ENCODE measurements at places on chromosomes 5 and 9.

GRCh38 chr5:76617675-76618074 lies 5.5 kb downstream of the F2RL2 start:
- no peak for DNase-seq

- DNase-seq = no peak
Observed at GRCh38 chr9:136117291-136117915, 1.3 kb downstream of the TMEM250 start.

GRCh38 chr9:73269430-73270101 lies 117.9 kb downstream of the ANXA1 start:
- DNase-seq = peak; percentile 10

DNA sequence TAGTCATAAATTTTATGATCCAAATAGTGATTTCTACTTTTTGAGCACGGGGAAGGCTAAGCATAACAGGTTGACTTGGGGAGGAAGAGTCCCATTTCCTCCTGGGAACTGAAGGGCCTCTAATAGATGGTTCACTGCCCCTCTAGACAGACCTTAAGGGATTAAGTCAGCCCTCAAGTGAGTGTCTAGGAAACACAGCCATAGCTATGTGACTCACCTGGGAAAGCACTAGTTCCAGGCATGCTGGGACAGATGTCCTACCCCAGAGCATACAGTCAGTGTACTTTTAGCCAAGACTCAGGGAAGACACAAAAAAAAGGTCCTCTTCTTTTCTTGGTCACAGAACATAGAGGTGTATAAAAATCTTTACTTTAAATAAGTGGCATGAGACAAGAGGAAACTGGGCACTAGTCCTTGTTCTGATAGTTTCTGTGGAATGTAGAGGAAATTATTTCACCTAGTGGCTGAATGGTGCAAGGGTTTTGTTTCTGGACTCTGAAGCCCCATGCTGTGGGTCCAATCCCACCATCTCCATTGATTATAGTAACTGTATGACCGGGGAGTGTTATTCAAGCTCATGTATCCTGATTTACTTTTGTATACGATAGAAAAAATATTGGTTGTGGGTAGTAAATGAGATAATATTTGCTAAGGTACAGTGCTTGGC lies 86.0 kb downstream of the NREP start:
- no peak for DNase-seq

GRCh38 chr9:109403116-109403515 lies 82.3 kb upstream of the EPB41L4B start:
- no peak for DNase-seq

- peak; percentile 5 for DNase-seq
Observed at GRCh38 chr5:150272531-150272930, 17.0 kb downstream of the CAMK2A start.

DNA sequence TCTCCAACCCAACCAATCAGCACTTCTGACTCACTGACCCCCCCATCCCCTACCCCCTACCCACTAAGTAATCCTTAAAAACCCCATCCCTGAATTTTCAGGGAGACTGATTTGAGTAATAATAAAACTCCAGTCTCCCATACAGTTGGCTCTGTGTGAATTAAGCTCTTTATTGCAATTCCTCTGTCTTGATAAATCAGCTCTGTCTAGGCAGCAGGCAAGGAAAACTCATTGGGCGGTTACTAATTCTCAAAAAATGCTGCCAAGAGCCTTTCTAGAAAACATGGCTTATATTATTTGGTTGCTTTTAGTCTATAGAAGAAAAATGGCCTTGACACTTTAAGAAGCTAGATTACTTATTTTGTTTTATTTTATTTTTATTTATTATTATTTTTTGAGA lies 131.7 kb downstream of the SUSD1 start:
- no peak for DNase-seq

DNA sequence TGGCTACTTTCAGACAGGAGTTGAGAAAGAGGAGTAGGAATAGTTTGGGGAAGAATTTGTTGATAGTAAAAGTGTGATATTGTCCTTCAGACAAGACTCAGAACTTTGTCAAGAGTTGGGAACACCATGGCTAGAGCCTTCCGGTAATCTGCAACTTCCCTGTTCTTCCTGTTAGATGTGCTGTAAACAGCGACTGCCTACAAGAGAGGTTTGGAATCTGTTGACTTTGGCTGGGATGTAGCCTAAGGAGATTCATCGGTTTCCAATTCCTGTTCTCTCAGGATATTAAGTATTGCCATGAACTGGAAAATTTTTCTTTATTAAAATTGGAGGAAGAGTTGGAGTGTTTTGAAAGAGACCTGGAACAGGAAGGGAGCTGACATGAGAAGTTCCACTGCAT lies 43.9 kb downstream of the ARHGAP26 start:
- no peak for DNase-seq

DNA sequence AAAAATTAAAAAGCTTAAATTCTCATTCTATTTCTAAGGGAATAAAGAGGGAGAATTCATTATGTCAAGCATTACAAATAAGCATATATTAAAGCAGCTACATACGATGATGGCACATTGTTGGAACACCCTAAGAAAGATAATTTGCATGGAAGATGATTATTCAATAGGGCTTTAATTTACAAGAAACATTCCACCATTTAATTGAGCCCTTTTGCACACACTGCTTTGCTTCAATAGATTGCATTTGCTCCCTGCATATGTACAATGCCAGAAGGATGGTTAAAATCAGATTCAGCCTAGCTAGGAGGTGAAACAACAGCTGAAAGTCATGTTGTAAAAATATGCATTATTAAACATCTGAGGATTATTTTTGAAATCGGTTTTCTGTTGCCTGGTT lies 21.8 kb downstream of the KIAA1958 start:
- DNase-seq = no peak

- no peak for DNase-seq
Observed at GRCh38 chr5:62593331-62593730, 14.7 kb downstream of the LRRC70 start.

DNA sequence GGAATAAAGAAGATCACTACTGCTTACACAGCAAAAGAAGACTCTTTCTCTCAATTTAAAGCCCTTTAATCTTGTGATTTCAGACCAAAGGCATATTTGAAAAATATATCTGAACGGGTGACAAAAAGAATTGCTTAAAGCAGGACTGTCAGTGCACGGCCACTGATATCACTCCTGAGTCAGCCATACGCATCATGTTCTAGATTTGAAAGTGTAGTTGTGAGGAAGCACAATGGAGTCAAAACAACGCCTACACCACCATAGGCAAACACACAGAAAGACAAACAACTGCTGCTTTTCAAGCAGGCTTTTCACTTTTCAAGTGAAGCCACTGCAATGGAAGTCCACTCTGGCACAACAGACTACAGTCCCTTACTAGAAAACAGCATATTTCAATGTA lies 141.7 kb downstream of the AUH start:
- no peak for DNase-seq

- DNase-seq = no peak
Observed at GRCh38 chr9:98495530-98495929, 213.2 kb downstream of the GABBR2 start.

DNA sequence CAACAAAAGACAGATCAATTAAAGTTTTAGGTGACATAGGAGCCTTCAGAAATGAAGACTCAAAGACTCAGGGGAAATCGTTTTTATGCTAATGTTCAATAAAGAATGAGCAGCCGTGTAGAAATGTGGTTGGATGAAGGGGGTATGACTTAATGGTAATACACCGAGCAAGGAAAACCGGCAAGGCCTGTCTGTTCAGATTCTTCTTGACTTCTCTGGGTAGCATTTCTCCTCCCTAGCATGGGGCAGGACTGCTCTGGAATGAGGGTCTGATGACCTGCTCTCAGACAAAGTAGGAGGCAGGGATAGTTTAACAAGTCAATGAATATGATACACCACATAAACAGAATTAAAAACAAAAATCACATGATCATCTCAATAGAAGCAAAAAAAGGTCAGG lies 487.4 kb downstream of the ZNF608 start:
- no peak for DNase-seq

GRCh38 chr5:147985608-147986007 lies 78.2 kb upstream of the SPINK5 start:
- no peak for DNase-seq

GRCh38 chr9:4678679-4679267 lies 596 bp upstream of the CDC37L1 start:
- DNase-seq = peak; percentile 47

GRCh38 chr5:166401391-166401790 lies 1890.1 kb upstream of the WWC1 start:
- DNase-seq = no peak

- no peak for DNase-seq
Observed at GRCh38 chr5:179964015-179964414, 56.3 kb upstream of the TBC1D9B start.

- DNase-seq = no peak
Observed at GRCh38 chr9:135701067-135701958, 672 bp upstream of the KCNT1 start.

GRCh38 chr5:39405083-39405843 lies 19.5 kb downstream of the DAB2 start:
- no peak for DNase-seq

GRCh38 chr5:170307575-170308465 lies 10.2 kb upstream of the LCP2 start:
- peak; percentile 35 for DNase-seq

DNA sequence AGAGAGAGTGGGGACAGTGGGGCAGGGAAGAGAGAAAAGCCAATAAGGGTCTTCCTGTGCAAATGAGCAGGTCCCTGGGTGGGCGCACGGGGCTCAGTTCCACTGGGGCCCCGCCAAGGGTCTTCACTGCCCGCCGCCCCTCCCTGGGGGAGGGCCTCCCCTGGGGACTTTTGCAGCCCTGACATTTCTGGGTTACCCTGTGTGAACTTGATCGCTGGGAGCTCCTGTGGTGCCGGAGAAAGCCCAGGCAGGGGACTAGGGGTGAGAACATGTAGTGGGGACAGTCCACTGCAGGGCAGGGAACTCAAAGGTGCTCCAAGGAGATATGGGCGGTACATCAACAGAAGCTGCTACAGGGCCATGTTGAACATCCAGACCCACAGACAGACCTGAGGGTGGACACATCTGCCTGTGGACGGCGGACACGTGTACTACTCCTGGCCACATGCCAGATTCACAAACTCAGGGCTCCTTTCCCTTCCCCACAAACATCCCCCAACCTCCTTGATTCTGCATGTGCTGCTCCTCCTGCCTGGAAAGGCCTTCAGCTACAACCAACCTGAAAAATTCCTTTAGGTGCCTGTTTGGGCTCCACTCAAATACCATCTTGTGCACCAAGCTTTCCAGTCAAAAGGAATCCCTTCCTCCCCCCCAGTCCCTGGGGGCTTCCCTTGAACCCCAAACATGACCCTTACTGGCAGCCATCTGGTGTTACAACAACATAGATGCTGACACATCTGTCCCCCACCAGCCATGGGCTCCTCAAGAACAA lies 43.0 kb upstream of the NEK6 start:
- no peak for DNase-seq

DNA sequence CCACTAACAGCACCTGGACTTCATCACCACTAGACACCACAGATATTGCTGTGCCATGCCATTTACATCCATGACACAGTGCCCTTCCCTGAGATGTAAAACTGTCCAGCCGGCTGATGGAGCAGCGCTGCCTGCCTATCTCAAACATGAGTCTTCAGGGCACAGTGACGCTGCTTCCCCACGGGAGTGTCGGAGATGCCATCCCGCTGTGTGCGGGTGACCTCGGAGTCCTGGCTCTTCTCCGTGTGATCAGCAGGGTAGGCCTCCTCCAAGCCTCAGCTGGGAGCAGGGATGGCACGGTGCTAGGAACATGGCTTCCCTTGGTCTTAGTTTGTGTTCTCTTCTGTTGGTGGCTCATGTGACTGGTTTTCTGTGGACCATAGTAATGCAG lies 130.3 kb upstream of the FAM120A start:
- no peak for DNase-seq

DNA sequence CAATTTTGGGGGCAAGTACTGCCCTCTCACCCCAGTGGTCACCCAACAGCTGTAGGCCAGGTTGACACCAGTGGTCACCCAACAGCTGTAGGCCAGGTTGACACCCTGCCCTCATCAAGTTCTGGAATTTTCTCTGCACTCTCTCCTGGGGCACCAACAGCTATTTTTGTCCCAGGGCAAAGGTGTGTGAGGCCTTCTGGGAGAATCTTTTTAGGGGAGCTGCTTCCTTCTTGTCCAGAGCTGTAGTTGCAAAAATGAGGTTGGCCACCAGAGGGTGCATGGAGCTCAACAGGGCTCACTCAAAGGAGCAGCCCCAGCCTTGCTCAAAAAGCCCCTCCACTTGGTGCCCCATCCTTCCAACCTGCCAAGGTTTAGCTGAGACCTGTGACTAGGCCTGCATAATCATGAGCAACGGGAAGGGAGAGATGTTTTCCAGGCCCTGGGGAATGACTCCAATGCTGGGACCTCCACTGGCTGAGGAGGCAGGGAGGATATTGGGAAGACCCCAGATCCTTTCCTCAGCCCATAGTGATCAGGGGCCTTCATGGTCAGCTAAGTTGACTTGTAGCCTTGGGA lies 10.6 kb upstream of the P4HA2 start:
- DNase-seq = peak; percentile 33

GRCh38 chr5:74272831-74273451 lies 367.6 kb downstream of the ENC1 start:
- no peak for DNase-seq

GRCh38 chr5:148796936-148797335 lies 29.5 kb upstream of the ADRB2 start:
- DNase-seq = no peak

- DNase-seq = no peak
Observed at GRCh38 chr5:513216-514100, 10.8 kb downstream of the SLC9A3 start.

- DNase-seq = no peak
Observed at GRCh38 chr9:80932947-80933780, 756.2 kb downstream of the TLE1 start.

- DNase-seq = no peak
Observed at GRCh38 chr5:36855141-36855495, 21.5 kb upstream of the NIPBL start.

- peak; percentile 30 for DNase-seq
Observed at GRCh38 chr9:137302118-137302448, at the start of gene NRARP. Gene NRARP, minus strand, starts transcription at chr9:137302271. Its CDS starts 343 bp downstream, at chr9:137301928.

DNA sequence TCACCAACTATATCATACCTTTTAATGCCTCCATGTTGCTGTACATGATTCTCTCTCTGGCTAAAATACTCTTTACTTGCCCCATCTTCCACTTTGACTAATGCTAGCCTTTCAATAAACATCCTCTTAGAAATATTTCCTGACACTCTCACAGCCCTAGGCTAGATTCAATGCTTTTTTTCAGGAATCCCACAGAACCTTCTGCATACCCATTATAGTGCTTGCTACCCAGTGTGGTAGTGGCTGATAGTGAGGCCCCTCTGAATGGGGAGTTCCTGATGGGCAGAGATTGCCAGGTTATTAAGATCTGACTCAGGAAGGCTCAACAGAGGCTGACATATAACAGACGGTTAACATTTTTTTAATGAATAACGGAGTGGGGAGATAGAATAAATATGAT lies 11.6 kb downstream of the SSBP2 start:
- no peak for DNase-seq
